ENCODE measurements at places on chromosomes 3 and 15. TPM values are rescaled to one million over a fixed set of nuclear protein-coding genes. Genes with fewer than 3 reads are reported as not detected.
A peak's percentile ranks its signal among the peaks of the same experiment; 100 is the strongest.

The SPINK8 gene
- not detected for total RNA-seq

The EDC3 gene
- 39.9 TPM for total RNA-seq

The IGSF11 gene
- not detected for total RNA-seq

The INKA1 gene
- total RNA-seq = 29.6 TPM

The TMEM89 gene
- total RNA-seq = not detected

The CHRNA7 gene
- total RNA-seq = 4.8 TPM

The ARPP21 gene
- not detected for total RNA-seq

The RTP3 gene
- total RNA-seq = not detected

The NMB gene
- total RNA-seq = 6.1 TPM

The SLC6A11 gene
- total RNA-seq = not detected

DNA sequence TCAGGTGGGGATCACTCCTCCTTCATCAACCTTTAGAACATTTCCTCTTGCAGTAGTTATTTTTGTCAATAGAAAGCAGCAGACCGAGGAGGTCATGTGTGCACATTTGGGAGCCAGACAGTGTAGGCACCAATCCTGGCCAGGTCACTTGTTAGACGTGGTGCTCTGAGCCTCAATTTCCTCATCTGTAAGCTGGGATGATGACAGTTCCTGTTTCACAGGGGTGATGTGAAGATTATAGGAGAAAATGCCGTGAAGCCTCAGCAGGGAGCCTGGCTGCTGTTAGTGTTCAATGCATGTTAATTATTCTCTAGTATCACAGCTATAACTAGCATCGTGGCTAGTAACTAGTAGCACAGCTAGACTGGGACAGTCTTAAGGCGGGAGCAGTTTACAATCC is 64.7 kb downstream of the ATP2B2 start:
- no peak for DNase-seq

GRCh38 chr15:101407439-101407838 is 82.1 kb downstream of the PCSK6 start:
- DNase-seq = no peak

GRCh38 chr3:13746385-13746784 is 133.5 kb downstream of the WNT7A start:
- no peak for DNase-seq

- DNase-seq = no peak
Measured at GRCh38 chr3:116877968-116878367, 168.4 kb downstream of the TUSC7 start.

DNA sequence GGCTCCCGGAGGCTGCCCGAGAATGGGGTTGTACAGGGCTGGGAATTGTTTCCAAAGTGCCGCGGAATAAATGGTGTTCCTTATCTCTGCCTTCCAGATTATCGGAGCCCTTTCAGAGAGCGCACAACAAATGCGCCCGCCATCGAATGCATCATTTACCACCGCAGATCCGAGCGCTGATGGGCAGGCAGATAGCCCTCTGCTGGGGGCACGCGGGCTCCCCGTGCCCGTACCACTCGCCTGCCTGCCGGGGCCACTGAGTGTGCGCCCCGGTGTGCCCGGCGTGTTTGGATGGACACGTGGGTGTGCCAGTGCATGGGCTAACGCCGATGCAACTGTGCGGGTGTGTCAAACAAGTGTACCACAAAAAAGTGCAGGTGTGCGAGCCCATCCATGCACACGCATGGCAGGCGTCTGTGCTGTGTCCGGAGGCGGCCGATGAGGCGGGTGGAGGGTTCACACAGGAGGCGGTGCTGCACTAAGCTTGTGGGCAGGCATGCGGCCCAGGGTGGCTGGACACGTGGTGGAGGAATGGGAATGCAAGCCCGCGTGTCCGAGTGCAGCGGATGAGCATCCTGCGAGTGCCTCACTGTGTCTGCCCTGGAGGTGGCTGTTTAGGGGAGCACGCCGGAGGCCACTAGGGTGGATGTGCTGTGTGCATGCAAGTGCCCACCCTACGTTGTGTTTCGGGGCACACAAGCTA is 3.8 kb upstream of the GATA2 start:
- DNase-seq = no peak

- no peak for DNase-seq
Measured at GRCh38 chr15:45703670-45704328, 69.0 kb downstream of the SQOR start.

DNA sequence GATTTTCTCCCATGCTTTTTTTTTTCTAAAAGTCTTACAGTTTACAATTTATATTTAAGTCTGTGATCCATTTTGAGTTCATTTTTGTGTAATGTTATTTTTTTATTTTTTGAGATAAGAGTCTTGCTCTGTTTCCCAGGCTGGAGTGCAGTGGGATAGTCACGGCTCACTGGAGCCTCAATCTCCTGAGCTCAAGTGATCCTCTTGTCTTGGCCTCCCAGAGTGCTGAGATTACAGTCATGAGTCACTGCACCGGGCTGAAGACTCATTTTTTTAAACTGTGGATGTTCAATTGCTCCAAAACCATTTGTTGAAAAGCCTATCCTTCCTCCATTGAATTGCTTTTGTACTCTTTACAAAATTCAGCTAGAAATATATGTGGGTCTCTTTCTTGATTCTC is 19.5 kb downstream of the LNP1 start:
- no peak for DNase-seq

GRCh38 chr3:14452740-14453710 is 50.6 kb downstream of the SLC6A6 start:
- DNase-seq = peak; percentile 85

DNA sequence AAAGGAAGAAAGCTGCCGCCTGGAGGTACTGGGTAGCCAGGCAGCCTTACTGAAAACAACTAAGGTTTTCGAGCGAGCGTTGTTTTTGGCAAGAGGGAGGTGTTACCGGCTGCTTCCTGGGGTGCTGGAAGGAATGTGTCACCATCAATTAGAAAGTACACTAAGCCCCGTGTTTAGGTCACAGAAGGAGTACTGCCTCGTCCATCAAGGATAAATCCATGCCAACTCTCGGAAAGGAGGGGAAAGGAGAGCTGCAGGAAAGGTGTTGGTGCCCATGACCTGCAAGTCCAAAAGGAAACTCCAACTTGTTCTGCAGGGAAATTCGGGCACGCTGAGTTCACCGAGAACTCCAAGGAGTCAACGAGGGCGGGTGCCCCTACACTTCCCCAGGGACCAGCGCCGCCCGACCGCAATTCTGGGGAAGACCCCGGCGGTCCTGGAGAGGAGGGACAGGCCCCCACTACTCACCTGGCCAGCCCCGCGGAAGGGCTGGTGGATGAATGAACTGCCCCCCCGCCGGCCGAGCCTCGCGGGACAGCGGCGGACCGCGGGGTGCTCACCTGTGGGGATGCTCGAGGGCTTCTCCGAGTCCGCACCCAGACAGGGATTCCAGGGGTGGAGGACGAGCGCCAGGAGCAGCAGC is 542 bp downstream of the PLOD2 start:
- DNase-seq = peak; percentile 77

GRCh38 chr3:101972430-101973162 is 123.3 kb downstream of the NFKBIZ start:
- no peak for DNase-seq

GRCh38 chr3:30309961-30310954 is 296.1 kb upstream of the TGFBR2 start:
- no peak for DNase-seq

- DNase-seq = no peak
Measured at GRCh38 chr3:172530566-172530965, 7.3 kb upstream of the TNFSF10 start.

DNA sequence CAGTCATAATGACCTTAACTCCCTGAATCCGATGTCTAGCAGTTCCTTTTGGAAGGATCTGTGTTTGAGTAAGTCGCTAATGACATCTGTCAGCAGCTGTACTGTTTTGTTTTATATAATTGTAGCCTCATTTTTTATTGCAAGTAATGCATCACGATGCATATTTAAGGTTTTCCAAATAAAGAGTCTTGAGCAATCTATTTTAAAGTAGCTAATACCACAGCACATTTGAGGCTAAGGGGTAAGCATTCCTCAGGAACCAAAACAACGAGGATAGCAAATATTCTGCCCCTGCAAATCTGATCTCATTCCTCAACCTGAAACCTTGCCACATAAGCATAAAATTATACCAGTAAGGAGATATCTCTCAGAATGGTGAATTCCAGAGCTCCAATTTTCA is 98.7 kb downstream of the TBC1D5 start:
- no peak for DNase-seq

DNA sequence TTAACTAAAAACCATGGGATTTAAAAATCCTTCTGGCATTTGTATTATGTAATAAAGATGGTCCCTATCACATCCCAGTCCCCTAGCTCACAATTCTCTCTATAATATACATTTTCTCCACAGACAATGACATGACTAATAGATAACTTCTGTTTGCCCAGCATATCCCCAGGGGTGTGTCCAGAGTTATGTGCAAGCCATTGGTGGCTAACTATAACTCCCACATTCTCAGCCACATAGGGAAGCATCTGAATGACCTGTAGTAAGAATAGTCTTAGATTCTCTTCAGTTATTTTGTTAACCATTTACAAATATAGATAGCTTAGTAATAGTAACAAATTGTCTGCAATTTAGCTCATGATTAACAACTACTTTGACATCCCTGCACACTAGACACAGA is 52.2 kb upstream of the RBSN start:
- DNase-seq = no peak

DNA sequence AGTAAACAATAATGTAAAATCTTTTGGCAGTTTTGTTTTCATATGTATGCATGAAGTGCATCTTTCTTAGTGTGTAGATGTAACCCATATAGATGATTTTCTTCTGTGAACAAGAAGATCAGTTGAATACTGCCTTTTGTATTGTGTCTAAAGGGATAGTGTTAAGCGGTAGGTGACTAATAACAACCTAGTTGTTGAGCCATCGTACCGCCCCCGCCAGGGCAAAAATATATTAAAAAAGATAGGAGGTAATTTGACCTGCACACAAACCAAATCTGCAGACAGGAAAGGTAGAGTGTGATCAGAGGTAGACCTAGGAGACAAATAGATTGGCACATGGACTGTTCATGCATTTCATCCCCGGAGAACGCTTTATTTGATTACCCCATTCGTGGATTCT is 3.3 kb upstream of the GMNC start:
- DNase-seq = no peak

DNA sequence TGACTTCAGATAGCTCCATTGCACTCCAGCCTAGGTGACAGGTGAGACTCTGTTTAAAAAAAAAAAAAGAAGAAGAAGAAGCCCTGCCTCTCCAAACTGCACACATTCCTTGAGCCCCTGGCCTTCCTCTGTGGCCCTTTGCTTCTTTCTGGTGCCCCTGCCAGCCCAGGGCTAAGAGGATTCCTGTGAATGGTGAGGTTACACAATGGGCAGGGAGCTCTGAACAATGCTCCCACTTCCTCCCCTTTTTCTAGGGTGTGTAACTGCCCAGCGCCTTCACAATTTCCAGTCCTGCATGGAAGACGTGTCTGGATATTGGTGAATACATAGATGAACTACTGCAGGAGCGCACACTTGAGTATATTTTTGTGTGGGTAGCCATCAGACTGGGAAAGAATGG is 3.6 kb upstream of the AMOTL2 start:
- DNase-seq = no peak

- DNase-seq = no peak
Measured at GRCh38 chr3:177089901-177090300, 107.4 kb downstream of the TBL1XR1 start.

GRCh38 chr3:119989981-119990655 is 104.1 kb downstream of the GSK3B start:
- no peak for DNase-seq

DNA sequence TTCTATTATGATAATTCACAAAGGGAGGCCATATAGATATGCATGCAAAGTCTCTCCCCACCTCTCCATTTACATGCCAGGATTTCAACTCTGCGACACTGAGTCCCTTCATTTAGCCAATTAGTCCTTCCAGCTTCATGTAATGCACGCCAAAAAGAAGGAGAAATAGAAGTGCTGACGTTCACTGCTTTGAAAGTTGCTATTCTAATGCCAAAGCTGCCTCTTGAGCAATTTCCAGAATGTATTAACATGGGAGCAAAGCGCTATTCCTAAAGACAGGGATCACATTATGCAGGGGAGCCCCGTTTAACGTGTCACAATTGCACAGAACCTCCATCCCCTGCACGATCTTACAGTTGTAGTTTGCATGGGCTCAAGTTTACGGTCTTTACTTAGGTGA is 130.5 kb downstream of the TIGIT start:
- no peak for DNase-seq

DNA sequence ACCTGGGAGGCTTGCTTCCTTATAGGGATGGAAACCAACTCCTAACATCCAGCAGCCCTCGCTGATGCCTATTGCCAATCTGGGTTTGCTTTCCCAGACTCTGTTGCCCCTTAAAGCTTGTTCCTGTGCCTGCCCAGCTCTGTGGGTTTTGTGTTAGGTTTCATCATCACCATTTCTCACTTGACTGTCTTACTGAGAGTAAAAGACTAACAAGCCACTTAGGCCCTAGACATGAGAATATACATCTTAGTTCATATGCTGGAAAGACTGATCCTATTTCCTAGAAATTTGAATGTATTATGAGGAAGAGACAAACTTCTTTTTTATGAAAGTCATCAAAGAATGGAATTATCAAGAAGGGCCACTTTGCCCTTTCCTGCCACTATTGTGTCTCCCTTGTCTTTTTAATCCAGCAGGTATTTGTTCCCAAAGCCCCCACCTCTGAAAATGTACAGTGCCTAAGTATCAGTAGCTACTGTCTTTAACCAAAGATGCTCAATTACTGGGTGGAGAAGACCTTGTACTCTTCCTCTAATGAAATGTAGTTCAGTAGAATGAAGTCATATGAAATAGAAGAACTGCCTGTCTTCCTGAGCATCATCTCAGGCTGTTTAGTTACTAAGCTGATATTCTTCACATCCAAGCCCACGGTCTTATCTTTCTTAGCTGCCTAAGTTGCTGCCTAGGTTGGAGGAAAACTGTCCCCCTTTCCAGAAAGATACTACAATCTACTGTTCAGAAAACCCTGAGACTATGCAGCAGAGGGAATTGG is 59.8 kb upstream of the ZPLD1 start:
- no peak for DNase-seq

- no peak for DNase-seq
Measured at GRCh38 chr15:101625980-101626379, 26.2 kb downstream of the TM2D3 start.

DNA sequence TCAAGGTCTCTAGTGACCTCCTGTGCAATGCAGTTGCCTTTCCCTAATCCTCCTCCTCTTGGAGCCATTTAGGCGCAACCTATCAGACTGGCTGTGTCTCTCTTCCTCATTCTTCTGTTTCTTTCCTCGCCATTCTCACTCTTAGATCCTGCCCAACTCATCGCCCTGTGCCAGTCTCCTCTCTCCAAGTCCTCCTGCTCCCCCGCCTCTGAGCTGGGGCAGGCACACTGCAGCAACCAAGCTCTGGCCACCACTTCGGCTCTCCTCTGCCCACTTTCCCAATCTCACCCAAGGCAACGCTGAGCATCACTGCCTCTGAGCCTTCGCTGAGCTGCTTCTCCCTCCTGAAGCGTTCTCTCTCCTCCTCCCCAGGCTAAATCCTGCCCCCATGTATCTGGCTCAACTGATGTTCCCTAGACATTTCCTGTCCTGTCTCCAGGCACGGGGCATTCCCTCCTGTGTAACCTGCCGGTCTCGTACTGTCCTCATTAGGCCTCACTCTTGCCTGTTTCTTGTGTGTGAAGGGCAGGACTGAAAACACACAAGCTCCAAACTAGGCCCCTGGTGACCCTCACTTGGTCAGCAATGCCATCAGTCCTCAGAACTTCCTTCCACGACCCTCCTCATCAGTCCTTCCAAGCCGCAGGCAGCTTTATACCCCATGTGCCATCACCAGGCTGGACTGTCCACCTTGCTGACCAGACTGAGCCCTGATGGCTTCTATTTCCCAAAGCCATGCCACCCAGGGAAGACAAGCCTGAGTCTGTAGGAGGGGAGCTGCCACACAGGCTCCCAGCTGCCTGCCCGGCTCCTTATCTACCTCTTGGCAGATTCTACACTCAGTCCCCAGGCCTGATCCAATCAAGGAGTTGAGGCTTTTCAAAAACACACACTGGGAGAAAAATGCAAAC is 85.6 kb downstream of the SEC22A start:
- no peak for DNase-seq

Measured in glomerular endothelial cell (primary cell).